ENCODE measurements at places on chromosomes 3 and 15. TPM values are rescaled to one million over a fixed set of nuclear protein-coding genes. Genes with fewer than 3 reads are reported as not detected.

DNA sequence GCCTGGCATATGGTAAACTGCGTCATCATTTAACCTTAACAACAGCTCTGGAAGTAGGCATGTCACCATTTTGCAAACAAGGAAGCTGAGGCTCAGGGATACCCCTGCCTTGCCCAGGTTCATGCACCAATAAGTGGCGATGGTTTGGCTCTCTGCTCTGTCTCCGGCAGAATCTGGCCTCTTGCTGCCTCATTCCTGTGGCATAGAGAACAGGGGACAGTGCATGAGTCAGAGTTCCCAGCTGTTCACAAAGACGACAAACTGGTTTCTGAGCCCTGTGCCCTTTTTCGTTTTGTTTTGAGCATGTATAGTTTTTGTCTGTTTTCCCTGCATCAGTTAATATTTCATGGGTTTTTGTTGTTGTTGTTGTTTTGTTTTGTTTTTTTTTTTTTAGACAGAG lies 236.8 kb downstream of the OPA1 start:
- no peak for DNase-seq

DNA sequence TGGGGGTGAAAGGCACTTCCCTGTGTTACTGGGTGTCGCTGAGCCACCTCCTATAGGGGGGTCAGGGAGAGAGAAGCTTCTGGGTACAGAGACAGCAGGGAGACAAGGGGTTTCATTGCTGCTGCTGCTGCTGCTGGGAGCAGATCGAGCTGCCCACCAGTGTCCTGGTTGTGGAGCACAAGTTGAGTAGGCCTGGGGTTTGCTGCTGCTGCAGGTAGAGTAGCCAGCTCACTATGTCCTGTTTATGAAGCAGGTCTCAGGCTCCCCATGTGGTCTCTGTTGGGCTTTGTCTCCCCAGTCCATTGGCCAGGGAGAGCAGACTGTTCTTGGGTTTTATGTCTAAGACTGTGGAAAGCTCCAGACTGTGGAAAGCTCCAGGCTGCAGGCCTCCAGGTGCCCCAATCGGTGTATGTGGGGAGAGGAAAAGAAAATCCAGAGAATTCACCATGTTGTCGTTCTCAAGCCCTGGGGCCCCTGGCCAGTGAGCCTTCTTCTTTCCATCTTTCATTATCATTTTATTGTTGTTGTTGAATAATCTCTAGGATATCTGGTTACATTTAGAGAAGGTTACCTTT lies 157.8 kb downstream of the ADAMTS17 start:
- DNase-seq = no peak

- no peak for DNase-seq
Measured at GRCh38 chr3:20990896-20991295, 760.1 kb downstream of the ZNF385D start.

GRCh38 chr3:105339946-105340345 lies 26.8 kb upstream of the ALCAM start:
- DNase-seq = no peak

- DNase-seq = peak; percentile 46
Measured at GRCh38 chr3:70811880-70812279, 499.4 kb upstream of the MDFIC2 start.

DNA sequence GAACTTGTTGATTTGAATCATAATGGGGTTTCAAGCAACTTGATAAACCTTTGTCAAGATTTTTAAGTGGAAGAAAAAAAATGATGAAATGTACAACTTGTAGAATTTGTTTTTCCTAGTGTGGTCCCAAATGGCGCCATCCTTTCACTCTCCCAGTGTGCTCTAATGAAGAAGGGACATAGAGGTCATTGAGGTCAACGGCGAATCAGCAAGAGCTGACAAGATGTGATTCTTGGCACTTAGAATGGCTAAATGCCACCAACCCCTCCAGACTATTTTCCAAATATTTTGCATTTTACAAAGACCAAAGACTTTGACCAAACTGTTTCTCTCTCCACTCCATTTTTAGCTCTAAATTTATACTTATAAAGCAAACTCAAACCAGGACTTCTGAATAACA lies 320.2 kb upstream of the MME start:
- DNase-seq = no peak

DNA sequence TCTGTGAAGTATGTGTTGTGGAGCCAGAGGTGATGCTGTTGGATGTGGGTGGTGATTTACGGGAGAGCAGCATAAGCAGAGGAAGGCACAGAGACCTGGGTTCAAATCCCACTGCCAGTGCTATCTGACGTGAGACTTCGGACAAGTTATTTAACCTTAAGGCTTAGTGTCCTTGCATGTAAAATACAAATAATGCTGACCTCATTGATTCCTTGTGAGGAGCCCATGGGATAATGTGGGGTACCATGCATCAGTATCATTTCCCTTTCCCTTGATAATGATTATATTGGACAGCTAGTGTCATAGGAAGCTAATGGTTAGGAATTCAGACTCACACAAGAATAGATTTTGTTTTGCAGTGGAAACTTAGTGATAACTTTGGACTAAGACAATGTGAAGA lies 141.6 kb downstream of the SLCO3A1 start:
- no peak for DNase-seq

- no peak for DNase-seq
Measured at GRCh38 chr3:64898941-64899340, 211.1 kb upstream of the ADAMTS9 start.

DNA sequence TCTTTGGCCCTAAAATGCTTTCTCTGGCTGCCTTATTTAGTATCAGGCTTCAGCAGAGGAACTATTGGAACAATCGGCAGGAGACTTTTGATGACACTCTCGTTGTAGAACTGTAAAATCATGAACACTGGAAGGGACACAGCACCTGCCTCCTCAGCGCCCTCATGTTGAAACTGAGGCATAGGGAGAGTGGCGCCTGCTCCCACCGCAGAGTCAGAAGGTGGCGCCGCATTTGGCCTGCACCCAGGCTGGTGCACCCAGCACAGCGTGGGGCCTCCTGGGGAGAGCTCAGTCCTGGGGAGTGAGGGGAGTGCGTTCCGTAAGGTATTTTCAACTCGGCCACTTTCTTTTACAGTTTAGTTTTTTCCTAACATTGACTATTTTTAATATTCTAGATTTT lies 78.2 kb upstream of the BLM start:
- DNase-seq = no peak

- no peak for DNase-seq
Measured at GRCh38 chr3:122920986-122921385, 106.6 kb downstream of the SEMA5B start.

GRCh38 chr3:172259726-172260248 lies 188.5 kb downstream of the GHSR start:
- no peak for DNase-seq

- no peak for DNase-seq
Measured at GRCh38 chr3:22228705-22229104, 477.7 kb upstream of the ZNF385D start.

DNA sequence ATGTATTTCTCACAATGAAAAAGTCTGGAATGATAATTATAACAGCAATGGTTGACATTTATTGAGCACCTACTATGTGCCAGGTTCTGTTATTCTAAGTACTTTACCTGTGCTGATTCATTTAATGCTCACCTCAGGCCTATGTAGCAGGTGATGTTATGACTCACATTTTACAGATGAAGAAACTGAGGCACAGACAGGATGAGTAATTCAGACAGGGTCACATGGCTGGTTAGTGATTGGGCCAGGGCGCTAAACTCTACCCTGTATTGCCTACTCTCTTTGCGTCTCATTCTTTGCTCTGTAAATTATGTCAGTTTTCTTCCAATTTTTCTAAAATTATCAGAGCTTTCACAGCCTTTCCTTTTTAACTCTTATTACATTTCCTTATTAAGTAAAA lies 98.3 kb downstream of the PIK3R4 start:
- DNase-seq = no peak

- no peak for DNase-seq
Measured at GRCh38 chr3:189202583-189202982, 30.8 kb downstream of the TPRG1 start.

DNA sequence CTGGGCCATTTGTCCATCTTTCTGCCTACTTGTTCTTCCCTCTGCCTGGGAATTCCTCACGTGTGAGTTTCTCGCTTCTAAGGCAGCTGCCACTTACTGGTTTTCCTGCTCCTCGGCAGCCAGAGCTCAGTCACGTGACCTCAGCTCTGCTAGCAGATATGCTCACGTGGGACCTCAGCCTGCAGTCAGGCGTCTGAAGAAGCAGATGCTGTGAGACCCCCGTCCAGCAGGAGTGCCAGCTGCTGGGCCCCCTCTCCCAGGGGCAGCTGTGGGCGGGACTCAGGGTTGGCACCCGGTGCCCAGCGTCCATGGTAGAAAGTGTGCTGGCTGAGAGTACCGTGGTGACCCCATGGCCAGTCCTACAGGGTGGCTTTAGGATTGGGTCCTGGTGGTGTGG lies 161.3 kb upstream of the TLE3 start:
- peak; percentile 74 for DNase-seq

DNA sequence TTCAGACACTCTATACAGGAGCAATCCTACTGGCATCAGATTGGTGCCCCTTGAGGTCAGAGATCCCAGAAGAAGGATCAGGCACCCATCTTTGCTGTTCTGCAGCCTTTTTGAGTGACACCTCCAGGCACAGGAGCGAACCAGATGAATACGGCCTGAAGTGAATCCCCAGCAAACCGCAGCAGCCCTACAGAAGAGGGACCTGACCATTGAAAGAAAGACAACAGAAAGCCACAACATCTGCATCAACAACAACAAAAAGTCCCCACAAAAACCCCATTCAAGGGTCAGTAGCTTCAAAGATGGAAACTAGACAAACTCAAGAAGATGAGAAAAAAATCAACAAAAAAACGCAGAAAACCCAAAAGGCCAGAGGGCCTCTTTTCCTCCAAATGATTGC lies 130.4 kb downstream of the PPM1L start:
- no peak for DNase-seq

GRCh38 chr15:36501063-36501678 lies 78.3 kb upstream of the CDIN1 start:
- DNase-seq = peak; percentile 84

GRCh38 chr15:39511916-39512260 lies 69.0 kb upstream of the THBS1 start:
- peak; percentile 93 for DNase-seq

- DNase-seq = no peak
Measured at GRCh38 chr3:87313641-87314040, 37.3 kb upstream of the POU1F1 start.

DNAJC17 gene
- polyA plus RNA-seq = 76.5 TPM

NDUFAF3 gene
- polyA plus RNA-seq = 143 TPM

MYH15 gene
- 0.31 TPM for polyA plus RNA-seq

TTLL13 gene
- polyA plus RNA-seq = 0.12 TPM

ARGFX gene
- polyA plus RNA-seq = not detected

C3orf49 gene
- not detected for polyA plus RNA-seq

ADCY5 gene
- 1.7 TPM for polyA plus RNA-seq

CCDC39 gene
- 1.9 TPM for polyA plus RNA-seq

TMEM108 gene
- 3.0 TPM for polyA plus RNA-seq

AHSG gene
- polyA plus RNA-seq = 0.03 TPM

SENP7 gene
- polyA plus RNA-seq = 6.0 TPM

Measured in lung (tissue), 17 donors.